ENCODE measurements at places on chromosomes 11 and 22.
A peak's percentile ranks its signal among the peaks of the same experiment; 100 is the strongest.

GRCh38 chr11:35765211-35765610 is 102.6 kb downstream of the TRIM44 start:
- no peak for DNase-seq

- no peak for DNase-seq
Observed at GRCh38 chr22:29369460-29369859, 18.9 kb downstream of the AP1B1 start.

DNA sequence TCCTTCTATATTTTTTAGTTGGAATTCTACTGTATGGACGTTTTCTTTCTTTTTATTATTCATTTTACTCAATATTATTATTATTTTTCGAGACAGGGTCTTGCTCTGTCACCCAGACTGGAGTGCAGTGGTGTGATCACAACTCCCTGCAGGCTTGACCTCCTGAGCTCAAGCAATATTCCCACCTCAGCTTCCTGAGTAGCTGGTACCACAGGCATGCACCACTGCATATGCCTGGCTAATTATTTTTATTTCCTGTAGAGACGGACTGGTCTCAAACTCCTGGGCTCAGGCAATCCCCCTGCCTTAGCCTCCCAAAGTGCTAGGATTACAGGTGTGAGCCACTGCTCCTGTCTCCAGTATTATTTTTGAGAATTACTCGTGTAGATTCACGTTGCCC is 34.0 kb upstream of the CCDC134 start:
- DNase-seq, result no peak

DNA sequence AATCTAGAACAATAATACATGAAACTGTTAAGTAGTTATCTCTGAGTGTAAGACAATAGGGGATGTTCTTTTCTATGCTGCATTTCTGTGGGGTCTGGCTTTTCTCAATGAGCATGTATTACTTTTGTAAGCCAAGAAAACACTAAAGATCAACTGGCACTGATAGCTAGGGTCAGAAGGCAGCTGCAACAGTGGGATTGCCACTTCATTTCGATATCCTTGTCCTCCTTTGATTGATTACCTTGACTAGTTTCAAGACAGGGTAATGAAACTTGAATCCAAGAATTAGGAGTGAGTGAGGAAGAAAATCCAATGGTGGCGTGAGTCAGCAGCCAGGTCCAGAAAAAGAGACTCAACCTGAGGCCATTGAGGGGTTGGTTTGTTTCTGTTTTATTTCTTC is 46.5 kb downstream of the FEZ1 start:
- DNase-seq, result no peak

DNA sequence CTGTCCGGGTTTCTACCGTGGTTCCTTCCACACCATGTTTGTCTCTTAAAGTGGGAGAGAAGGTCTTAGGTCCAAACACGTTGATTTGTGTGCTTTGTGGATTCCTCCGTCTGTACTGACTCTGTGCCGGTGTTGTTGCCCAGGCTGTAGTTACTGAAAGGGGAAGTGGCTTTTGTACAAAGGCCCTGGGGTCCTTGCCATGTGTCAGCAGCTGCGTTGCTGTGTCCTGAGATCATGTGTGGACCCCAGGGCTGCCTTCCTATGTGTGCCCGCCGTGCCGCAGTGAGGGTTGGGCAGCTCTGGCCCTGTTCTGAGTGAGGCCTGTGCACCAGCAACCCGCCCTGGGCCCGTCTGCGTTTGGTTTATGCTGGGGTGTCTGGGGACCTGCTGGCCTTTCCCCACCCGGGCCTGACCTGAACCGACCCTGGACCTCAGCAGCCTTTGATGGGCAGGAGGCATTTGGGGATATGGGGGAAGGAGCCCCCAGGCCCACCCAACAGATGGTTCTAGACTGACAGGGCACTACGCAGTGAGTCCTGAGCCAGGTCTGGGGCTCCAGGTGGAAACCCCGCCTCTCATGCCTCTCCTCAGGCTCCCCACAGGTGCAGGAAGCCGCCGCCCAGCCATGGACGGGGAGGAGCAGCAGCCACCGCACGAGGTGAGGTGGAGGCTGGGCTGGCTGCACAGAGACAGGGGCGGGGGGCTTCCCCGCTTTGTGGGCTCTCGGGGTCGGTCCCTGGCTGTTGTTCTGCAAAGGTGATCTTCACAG is 6.9 kb downstream of the TRABD start:
- DNase-seq, result no peak

DNA sequence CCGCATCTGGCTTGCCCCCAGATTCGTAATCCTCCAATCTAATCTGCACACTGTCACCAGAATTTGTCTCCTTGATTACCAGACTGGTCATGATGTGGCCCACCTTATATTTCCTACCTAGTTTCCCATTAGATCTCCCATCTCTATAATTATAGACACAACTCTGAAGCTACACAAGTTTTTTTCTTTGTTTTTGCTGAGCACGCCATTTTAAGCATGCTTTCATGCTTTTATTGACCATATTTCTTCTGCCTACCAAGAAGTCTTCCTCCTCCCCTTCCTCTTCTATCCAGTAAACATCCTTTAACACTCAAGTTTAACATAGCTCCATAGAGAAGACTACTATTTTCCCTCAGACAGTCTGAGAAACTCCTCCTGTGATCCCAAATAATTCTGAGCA is 24.3 kb upstream of the DEPDC7 start:
- DNase-seq, result no peak

DNA sequence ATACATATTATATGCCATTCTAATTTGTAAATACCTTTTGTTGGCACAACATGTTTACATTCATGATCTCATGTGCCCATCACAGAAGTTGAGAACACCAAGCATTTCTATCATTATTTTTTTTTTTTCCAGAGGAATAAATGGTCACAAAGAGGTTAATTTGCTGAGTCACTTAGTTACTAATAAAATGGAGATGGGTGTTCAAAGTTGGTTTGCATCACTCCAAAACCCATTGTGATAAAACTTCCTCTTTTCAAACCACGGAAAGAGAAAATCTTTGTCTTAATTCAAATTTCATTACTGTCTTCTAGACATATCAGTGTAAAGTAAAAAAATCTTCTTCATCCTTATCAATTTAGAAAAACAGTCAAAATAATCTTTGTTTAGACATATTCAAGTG is 636.8 kb upstream of the CCDC179 start:
- no peak for DNase-seq

GRCh38 chr11:1545432-1545831 is 26.6 kb downstream of the DUSP8 start:
- no peak for DNase-seq

- DNase-seq, result no peak
Observed at GRCh38 chr11:44818110-44818509, 91.3 kb downstream of the TSPAN18 start.

GRCh38 chr11:12461516-12461915 is 84.1 kb downstream of the PARVA start:
- peak; percentile 83 for DNase-seq

Measured in NCI-H748 treated with DMSO at 0.1 percent for 48 hours (cell line).